ENCODE measurements at places on chromosomes 7 and 10.

GRCh38 chr7:10860516-10860915 is 113.2 kb upstream of the PHF14 start:
- DNase-seq: no peak

- peak; percentile 88 for DNase-seq
These were observed 3.6 kb upstream of the MTPN start for GRCh38 chr7:135980665-135981180.

DNA sequence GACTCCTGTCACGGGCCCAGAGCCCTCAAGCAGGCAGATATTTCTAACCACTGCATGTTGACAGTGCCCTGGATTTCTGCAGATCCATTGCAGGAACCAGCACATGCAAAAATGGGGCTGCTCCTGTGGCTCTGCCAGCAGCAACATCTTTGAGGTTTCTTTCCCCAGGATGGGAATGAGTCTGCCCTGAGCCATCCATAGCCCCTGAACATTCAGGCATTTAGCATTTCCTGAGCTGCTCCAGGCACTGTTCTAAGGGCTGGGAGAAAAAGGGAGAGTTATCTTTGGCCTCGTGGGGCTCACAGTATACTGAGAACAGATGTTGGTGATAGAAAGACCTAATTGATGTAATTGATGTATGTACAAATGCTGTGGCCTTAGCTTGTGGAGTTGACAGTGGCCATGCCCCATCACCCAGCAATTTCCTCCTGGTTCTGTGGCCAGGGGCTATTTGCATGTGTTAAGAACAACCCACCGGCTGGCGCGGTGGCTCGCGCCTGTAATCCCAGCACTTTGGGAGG is 66.0 kb upstream of the LRRC4 start:
- DNase-seq: no peak

GRCh38 chr10:112904000-112904399 is 46.0 kb upstream of the TCF7L2 start:
- no peak for DNase-seq

DNA sequence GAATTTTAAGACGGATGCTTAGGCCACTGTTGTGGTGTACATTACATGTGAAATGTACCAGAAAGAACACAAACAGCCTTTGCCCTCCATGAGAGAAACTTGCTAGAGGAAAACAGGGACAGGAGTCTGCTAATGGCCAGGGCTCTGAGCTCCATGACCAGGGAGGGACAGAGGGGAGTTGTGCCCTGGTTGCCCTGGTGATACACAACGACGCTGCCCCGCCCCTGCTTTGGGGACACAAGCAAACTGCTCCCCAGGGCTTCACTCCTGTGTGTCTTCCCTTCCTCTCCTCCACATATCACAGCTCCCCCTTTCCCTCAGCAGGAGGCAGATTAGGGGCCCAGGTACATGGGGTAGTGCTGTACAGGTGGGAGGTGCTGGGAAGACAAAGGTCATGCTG is 36.2 kb downstream of the AMPH start:
- DNase-seq: no peak
